Effector CD4-positive, alpha-beta T cell (primary cell): ENCODE measurements at places on chromosomes 7 and 10.

DNA sequence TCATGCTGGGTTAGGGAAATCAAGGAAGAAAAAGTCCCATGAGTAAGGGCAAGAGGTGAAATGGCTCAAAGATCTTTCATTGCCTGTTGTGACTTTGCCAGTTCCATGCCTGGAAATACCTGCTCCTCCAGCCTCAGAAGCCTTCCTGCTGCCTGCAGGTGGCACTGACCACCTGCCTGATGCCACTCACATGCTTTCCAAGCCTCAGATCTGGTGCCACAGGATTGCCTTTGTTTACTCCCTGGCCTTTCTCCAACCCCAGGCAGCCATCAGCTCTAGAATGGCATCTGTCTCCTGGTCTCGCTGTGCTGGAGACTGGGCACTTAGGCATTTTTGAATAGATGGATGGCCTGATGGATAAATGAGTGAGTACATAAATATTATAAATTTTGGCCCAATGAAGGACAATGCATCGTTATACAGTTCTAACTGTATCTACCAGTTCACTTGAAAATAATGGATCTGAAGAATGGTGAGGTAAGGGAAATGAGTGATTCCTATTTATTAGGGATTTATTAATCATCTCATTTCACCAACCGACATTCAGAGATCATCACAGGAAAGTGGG, 657.2 kb downstream of the INHBA start:
- no peak for DNase-seq

- no peak for DNase-seq
These were observed 10.1 kb downstream of the AQP1 start for GRCh38 chr7:30921540-30922401.

GRCh38 chr10:46216836-46217751, 69.7 kb upstream of the ANTXRL start:
- DNase-seq: no peak

DNA sequence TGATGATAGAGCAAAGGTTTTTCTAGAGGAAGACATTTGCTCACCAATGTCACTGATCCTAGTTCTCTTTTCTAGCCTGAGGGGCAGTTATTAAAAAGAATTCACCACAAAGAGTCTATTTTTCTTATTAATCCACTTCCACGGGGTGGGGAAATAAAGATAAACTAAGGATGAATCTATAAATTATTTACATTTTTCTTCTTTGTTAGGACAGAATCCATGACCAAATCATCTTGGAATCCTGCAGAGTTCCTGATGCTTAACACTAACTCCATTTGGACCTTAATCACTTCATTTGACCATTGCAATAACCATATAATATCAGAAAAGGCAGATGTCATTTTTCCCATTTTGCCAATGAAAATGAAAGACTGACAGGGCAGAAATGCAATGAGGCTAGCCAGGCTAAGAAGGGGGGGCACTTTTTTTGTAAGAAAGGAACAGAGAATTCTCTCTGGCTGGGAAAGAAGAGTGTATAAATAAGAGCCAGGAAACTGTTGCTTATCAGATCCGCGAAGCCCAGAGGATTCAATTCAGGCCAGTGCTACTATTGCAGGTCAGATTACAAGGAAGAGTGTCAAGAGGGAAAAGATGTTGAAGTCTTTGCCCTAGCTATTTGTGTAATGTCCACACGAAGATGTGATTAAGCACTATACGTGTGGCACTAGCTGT, 433.2 kb downstream of the TNS3 start:
- DNase-seq: no peak

DNA sequence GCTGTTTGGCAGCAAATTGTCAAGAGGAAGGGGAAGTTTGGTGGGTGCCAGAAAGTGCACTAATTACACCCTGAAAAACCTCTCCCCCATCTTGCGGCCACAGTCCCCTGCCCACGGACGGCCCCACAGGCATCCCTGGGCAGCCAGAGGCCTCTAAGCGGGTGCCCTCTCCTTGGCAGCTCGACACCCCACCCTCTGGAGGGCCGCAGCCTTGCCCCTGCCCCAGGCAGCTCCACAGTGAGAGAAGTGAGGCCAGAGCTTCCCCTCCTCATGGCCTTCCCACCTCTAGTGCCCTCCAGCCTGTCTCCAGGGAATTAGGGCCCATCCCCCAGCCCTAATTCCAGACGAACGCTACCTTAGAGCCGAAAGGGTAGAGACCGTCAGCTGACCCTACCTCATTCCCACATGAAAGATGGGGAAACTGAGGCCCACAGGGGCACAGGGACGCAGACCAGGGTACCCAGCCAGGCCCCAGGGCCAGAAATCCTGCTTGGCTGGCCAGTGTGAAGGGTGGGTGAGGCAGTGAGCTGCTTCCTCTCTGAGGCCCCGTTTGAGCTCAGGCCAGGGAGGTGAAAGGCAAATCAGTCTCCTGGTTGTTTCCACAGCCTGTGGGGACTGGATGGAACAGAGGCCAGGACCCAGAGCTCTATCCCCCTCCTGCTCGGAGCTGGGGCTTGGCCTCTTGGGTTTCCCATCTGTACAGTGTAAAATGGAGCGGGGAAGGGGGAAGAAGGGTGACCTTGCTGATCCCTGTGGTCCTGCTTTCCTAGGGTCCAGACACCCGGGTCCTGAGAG, 10.0 kb downstream of the ZCCHC24 start:
- DNase-seq: no peak

- no peak for DNase-seq
These were observed 132.5 kb upstream of the UNC5B start for GRCh38 chr10:71079761-71080380.

DNA sequence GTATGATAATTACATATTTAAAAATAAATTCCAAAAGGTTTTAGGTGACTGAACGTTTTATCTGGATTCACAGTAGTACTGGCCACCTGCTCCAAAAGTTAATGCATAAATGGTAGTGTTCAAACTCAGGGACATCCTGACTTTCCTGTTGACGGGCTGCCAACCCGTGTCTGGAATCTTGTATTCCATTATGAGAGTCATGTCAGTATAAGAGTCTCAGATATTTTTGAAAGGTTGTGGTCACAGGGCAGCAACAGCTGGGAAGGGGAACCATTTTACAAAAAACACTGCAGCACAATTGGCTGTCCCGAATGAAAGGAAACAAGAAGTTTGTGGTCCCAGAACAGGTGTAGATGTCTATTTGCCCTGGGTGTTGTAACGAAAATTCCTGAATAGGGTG, 2.8 kb downstream of the TDRD1 start:
- no peak for DNase-seq
